ENCODE measurements at places on chromosomes 6 and 20.
A peak's percentile ranks its signal among the peaks of the same experiment; 100 is the strongest.

DNA sequence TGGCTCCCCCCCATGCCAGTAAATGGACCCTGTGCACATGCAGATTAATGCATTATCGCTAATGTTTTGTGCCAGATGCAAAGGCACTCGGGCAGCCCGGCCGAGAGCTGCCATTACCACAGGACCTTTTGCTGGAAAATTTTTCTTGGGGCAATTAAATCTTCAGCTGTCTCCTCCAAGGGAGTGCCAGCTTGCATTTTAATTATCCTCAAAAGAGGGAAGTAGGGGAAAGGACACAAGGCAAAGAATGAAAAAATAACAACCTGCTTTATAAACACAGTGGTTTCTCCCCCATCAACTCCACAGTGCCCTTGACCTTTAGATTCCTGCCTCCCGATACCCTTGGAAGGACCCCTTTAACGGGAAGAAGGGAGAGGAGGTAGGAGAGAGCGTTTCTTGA, 48.2 kb downstream of the PDYN start:
- DNase-seq = no peak

DNA sequence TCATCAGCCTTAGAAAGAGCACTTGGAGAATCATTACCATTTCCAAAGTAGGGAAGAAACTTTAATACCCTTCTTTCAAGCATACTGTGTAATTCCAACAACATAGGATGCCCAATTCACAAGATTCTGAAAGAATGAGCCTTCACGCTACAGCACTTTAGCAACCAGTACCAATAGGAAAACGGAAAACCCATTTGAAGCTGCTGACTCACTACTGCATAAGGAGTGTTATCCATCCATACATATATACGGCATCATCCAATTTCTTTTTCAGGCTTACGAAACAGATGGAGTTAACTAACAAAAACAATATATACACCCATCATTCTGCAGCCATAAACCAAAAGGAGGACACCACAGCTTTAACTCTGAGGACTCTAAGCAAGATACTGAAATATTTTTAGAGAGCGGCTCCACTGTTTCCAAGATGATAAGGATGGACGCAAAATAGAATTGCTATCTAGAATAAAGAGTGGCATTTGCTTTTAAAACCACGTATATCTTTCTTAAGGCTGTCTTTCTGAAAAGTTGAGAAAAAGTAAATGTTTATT, 24.9 kb downstream of the FYN start:
- DNase-seq = no peak

DNA sequence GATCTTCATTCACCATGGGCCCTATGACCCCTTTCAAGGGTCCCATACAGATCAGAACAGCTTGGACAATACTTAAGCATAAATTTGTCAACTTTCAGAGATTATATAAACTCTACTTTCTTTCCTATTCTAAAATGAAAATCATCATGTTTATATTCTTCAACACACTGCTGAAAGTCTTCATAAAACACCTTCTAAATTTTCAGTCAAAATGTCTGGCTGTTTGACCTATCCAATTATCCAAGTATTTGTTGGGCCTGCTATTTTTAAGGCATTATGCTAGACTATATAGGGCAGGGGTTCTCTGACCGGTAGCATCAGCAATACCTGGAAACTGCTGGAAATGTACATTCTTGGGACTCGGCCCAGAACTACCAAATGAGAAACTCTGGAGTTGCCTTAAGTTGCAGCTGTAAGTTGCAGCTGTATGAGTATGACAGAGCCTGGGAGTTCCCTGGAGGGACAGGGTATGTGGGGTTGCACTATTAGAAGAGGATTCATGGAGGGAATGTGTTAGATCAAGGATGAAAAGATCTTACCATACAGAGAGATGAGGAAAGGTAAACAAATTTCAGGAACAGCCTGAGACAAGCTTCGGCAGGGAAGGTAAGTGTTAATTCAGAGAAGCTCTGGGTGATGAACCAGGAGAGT, 293.0 kb downstream of the ADGB start:
- no peak for DNase-seq

DNA sequence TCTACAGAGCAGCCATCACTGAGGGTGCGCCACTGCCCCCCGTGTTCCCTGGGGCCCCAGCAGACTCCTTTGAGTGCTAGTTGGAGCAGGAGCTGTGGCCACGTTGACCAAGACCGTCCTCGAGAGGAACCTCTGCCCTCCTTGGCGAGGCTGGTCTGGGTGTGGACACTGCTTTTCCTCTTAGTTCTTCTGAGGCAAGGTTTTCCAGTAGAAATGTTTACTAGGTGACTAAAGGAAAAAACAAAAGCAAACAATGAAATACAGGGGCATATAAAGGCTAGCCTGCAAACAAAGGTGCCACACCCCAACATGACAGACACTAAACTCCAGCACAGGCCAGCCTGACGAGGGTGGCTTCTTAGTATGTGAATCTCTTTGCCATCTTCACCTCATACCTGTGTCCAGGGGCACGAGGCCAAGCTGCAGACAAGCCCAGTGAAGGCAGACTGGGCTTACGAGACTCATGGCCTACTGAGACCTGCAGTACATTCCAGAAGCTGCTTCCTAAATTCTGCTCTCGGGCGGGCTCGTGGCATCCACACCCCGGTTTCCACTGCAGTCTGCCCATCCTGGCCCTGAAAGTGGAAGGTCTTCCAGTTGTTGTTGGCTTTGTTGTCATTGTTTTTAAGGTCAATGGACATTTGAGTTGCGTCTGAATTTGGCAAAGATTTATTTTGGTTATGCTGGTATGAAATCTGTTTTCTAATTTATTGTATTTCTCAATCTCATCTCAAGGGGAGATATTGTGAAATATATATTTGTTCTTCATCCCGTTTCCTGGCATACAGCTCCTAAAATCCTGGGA, 39.2 kb downstream of the FAM50B start:
- DNase-seq = no peak

DNA sequence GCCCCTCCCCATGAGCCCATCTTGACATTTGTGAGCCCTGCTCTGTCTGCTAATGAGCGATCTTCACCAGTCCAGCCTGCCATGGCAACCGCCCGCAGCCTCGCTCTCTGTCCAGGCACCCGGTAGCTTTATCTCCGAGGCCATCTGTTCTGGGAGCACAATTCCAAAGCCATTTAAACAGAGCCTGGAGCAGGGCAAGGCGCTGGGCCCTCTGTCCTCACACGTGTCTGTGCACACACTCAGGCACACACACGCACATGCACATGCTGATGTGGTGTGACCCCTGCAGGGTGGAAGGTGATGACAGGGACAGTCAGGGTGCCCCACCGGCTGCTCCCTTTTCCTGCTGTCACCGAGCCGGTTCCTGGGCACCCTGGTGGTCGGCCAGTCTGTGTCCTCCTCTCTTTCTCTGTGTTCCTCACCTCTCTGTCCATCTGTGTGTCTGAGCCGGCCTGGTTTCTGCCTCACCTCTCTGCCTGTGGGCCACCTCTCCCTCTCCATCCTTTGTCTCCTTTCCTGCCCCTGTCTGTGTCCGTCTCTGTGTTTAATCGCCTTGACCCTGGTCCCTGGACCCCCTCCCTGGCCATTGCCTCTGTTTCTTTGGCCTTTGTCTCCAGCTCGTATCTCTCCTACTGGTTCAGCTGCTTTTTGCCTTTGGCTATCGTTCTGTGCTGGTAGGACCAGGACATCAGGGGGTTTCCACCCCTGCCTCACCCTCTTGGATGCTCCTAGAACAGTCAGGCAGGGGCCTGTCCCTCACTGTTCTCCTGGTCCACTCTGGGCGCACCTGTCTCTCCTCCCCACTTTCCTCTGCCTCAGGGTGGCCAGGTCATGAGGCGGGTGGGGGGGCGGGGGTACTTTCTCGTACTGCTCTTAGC, 8.8 kb upstream of the MYT1 start:
- DNase-seq = no peak

GRCh38 chr6:165823609-165824326, 160.7 kb upstream of the PDE10A start:
- no peak for DNase-seq

DNA sequence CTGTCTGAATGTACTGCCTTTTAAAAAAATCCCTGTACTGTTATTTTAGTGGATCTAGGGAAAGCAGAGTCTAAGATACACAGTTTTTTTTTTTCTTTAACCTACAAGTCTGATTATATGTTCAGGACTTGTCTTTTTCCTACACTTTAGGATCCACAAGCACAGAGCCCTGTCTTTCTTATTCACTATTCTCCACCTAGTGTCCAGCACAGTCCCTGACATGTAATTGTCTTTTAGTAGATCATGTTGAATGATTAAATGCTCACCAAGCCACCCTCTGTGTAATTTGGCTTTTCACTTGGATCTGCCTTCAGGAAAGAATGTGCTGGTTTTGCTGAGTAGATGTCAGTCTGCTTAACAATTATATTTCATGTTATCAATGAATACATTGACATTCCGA, 35.8 kb upstream of the YWHAB start:
- no peak for DNase-seq

DNA sequence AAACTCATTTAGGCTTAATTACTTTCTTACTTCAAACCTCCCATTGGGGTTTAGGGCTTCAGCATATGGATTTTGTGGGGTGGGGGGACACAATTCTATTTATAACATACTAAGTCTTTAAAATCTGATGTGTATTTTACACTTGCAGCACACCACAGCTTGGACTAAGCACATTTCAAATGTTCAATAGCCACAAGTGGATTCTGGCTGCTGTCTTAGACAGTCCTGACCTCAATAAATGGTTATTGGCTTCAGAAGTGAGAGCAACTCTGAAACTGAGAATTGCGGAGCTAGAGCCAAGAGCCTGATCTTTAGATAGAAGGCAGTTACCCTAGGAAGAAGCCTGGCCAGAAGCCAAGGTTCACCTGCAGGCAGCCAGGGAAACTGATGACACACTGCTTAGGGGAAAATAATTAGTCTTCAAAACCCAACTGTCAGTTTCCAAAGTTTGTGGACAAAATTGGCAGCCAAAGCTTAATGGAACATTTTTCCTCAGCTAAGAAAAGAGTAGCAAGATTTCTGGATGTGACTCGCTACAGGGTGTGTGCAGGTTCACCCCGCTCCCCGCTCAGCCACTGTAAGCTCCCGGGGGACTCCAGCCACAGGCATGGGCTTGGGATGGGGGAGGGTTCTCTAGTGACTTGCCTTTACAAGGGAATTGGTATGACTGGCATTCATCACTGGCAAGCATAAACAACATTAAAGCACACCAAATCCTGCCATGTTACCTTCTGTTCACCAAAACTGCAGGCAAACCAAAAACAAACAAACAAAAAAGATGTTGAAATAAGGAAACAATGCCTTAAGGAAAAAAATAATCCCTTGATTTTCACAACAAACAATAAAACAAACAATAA, 219.8 kb downstream of the TFAP2A start:
- DNase-seq = no peak

- DNase-seq = no peak
Observed at GRCh38 chr20:63381781-63382431, 20.8 kb upstream of the CHRNA4 start.

DNA sequence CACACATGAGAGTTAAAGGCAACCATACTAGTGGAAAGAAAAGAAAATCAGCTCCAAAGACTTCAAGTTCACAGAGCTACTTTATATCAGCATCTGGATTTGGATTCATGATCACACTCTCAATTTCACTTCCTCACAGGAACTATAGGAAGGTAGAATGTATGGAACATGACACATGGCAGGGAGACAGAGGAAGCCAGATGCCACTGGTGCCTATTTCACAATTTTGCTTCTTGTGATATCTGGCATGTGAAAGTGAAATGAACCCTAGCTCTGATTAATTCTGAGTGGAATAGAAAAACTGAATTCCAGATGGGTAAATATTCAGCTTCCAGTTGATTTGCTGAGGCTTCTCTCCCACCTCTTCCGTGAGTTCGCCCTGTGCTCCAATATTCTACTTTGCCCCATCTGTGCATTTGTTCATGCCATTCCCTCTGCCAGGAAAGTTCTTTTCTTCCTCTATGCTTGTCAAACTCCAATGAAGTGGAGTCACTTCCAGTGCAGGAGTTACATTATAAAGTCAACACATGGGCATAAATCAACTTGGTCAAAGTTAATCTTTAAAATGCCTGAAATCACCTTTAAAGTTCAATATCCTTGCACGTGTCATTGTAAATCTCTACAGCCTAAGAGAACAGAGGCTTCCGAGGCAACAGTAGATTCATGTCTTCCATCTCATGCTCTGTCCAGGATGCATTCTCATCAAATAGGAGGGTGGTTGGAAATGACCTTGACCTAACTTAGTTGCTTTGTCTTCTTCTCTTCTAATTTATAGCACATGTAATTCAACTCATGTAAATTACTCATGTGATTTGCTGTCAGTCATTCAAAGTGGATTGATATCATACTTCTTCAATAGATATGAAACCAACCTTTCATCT, 275.3 kb downstream of the HIVEP2 start:
- DNase-seq = no peak

DNA sequence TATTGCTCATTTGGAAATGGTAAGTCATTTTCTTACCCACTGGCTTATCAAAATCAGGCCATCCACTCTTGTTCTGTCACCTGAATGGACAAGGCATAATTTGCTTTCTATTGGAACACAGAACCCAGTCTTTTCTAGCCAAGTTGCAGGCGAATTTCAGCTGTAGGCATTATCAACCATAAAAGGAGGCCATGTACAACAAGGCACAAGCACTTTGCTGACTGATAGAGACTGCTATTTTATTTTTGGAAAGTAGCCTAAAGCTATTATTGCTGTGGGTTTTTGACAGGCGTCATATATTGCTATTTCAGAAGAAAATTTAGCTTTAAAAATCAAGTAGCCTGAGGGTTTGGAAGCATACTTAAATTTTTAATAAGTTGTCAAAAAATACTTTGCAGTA, 344.2 kb downstream of the HDGFL1 start:
- no peak for DNase-seq

DNA sequence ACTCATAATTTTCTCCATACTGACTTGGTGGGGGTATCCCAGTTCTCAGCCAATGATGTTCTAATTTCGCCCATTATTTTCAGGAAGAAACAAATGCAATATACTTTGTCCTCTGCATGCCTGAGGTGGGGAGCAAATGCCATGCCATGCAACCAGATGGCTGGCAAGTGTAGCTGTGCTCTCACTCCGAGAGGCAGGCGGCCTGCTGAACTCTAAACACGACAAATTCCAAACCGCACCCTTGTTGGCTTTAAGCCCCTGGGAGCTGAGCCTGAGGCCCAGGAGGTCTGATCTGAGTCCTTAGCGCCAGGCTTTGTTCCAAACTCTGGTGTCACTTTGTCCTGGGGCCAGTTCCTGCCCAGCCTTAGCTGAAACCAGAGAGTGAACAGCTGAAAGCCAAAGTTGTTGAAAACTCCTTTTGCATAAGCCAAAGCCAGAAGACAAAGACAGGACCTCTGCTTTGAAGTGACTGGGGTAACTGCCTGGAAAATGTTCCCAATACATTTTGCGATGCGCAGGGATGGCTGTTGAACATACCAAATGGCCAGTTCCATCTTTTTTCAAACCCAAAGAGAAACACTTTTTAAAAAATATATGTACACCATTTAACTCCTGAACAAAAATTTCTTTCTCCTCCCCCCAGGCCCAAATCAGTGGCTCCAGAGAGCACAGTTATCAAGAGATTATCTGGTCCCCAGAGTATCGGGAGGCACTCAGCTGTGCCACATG, 46.2 kb downstream of the TTI1 start:
- DNase-seq = peak; percentile 56

- DNase-seq = peak; percentile 96
Observed at GRCh38 chr6:39416728-39417127, 94.2 kb upstream of the KCNK16 start.

All from fibroblast of skin of back (primary cell).